ENCODE measurements at places on chromosomes 3 and 15.
A peak's percentile ranks its signal among the peaks of the same experiment; 100 is the strongest.

DNA sequence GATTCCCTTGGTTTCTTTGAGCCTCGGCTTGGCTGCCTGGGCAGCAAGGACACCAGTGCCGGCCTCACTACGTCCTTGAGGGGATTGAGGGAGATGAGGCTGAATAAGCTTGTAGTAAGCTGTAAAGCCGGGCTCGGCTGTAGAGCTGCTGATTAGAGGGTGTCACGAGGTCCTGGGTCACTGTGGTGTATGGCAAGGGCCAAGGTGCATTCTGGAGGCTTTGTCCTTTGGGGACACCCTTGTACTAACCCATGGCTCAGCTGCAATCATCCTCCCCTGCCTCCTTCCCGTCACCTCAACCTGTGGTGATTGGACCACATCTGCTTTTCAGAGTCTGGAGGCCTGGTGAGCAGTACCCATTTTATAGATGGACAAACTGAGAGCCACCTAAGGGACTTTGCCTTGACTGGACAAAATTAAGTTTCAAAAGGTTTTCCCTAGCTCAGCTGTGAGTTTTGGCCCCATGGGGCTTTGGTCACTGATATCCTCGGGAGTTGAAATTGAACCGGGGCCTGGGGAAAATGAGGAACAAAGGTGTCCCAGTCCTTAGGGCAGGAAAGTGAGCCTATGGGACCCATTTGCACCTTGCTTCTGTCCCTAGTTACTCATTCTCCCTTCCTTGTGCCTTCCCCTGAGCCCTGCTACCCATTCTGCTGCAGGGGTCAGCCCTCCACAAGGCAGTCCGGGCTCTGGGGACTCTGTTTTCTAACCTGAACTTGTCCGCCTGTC, 2.4 kb downstream of the SLC6A6 start:
- DNase-seq = no peak

DNA sequence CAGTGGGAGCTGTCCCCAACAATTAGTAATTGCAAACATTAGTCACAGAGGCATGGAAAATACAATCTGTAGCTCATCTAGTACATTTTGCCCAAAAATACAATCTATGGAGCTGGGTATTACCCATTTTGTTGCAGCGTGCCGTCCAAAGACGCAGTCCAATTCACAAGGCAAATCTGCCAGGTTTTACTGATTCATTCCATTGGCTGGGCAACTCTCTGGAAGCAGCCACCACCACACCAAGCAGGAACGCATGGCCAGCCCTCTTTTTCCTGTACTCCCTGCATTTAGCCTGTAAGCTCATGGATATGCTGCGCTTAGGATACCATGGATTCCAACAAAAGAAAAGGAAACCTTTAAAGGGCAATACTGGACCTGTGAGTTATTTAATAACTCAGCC, 60.5 kb upstream of the ARRDC4 start:
- DNase-seq = no peak

- DNase-seq = no peak
Measured at GRCh38 chr3:13087320-13087990, 14.2 kb upstream of the IQSEC1 start.

- no peak for DNase-seq
Measured at GRCh38 chr3:153072856-153073255, 89.2 kb upstream of the RAP2B start.

GRCh38 chr3:36416599-36416998, 36.3 kb downstream of the STAC start:
- peak; percentile 53 for DNase-seq

- DNase-seq = no peak
Measured at GRCh38 chr15:36671017-36671416, 91.6 kb downstream of the CDIN1 start.

- peak; percentile 11 for DNase-seq
Measured at GRCh38 chr3:172915911-172916514, 165.5 kb downstream of the ECT2 start.

DNA sequence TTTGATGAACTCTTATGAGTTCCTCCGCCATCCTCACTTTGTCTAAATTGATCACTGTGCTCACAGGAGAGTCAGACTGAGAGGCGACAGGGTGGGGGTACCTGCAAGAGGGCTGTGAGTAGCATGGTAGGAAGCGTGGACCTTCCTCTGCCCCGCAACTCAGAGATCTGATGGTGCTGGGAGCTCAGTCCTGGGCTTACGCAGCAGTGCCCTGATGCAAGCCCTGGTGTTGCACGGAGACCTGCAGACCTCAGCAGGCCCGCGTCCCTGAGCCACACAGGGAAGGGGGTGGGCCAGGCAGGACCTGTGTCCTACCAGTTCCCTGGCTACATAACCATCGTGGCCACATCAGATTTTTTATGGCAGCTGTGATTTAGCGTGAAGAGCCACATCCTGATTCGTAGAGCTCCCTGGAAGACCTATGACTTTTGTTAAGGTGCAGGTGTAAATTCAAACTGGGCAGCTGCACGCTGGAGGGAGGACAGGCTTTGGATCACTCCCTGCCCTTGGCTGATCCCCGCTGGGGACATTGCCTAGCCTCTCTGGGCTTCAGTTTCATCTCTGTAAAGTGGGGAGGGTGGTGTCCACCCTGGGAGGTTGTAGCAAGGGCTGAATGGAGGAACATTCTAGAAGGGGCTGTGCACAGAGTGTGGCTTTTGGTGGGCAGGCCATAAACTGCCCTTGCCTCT, 176.1 kb downstream of the KLF13 start:
- DNase-seq = no peak

DNA sequence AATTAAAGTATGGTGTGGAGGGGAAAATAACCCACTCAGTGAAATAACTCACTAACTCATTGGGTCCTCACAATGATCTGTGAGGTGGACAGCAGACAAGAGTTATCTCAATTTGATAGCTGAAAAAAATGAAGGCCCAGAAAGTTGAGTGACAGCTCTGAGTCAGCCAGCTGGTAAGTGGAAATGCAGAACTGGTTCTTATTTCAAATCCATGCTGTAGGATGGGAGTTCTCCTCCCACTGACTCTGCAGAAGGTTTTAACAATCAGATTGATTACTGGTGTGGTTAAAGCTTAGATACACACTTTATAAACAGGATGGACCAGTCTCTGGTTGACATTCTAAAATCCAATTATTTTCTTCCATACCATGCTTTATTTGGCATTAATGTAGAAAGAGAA, 87.0 kb upstream of the LMOD3 start:
- peak; percentile 1 for DNase-seq

DNA sequence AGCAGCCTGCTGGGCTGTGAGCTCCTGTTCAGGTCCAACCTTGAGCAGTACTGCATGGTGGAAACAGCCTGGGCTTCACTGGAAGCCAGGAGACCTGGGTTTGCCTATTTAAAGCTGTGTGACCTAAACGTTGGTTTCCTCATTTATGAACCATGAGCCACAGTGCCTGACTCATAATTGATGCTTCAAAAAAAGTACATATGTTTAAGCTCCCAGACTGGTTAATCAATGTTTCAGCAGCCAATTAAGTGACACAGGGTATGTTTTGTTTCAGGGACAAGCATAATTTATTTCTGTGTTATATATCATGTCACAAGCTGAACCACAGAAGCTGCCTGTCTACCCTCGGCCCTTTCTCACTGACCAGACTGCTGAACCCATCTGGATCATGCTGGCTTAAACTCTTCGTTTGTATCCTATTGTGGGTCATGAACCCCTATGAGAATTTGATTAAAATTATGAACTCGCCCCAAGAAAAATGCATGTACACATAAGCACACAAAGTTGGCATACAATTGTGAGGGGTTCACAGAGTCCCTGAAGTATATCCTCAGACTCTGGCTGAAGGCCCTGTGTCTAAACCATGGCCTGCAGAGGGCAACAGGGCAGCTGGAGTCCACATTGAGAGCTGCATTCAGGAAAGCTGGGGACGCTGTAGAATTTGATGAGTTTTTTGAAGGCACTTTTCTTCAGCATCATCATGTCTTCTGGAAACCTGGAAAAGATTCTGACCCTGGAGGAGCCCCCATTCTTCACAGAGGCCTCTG, 23.7 kb downstream of the HDC start:
- DNase-seq = no peak

DNA sequence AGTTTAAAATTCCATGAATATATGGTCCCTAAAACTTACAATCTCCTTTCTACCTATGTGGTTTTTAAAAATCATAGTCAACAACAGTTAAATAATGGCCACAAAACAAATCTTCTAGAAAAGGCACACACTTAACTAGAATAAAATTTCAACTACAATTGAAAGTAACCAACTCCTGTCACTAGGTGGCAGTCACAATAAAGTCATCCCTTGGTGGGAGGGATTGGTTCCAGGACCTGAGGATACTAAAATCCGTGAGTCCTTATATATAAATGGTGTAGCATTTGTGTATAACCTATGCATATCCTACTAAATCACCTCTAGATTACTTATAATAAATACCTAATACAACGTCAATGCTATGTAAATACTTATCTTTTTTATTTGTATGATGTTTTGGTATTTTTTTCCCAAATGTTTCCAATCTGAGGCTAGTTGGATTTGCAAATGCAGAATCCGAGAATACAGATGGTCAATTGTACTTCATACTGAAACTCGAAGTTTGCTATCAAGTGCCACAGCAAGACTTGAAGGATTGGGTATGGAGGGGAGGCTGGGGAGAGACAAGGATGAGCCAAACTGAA, 172.6 kb downstream of the FMN1 start:
- peak; percentile 71 for DNase-seq

GRCh38 chr15:59687836-59688235, 1.3 kb downstream of the BNIP2 start:
- peak; percentile 44 for DNase-seq

- DNase-seq = no peak
Measured at GRCh38 chr3:196141052-196141865, 59.4 kb upstream of the TFRC start.

GRCh38 chr3:10505050-10505790, at the start of gene ATP2B2:
Gene ATP2B2, minus strand, starts transcription at chr3:10505586. Its CDS starts 56,043 bp downstream, at chr3:10449543.
- peak; percentile 42 for DNase-seq

DNA sequence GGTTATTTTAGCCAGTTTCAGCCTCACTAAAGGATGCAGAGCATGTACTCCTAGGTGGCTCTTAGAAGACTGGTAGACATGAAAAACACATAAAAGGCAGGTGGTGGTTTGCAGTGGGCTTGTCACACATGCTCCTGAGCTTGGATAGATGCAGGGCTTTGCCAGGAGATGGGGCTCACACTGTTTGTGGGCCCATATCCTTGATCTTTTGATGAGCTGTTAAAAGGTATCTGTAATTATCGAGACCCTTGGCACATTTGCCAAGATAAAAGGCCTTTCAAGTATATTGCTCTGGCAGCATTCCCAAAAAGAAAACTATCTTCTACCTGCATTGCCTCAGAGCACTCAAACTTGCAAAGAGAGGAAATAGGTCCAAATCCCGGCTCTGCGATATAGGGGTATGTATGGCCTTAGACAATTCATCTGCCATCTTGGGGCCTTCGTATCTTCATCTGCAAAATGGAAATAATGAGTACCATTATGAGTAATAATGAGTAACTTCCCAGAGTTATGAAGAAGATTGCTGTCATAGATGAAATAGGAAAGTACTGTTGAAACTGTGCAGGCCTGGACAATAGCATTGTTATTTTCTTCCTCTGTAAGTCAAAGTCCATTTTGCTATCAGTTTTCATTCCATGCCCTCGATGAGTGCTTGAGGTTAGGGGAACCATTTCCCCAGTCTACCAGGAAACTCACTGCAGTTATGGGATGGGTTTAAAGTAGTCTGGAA, 172.7 kb downstream of the SYNPR start:
- no peak for DNase-seq

- DNase-seq = peak; percentile 66
Measured at GRCh38 chr15:101501703-101502373, 12.3 kb upstream of the PCSK6 start.

DNA sequence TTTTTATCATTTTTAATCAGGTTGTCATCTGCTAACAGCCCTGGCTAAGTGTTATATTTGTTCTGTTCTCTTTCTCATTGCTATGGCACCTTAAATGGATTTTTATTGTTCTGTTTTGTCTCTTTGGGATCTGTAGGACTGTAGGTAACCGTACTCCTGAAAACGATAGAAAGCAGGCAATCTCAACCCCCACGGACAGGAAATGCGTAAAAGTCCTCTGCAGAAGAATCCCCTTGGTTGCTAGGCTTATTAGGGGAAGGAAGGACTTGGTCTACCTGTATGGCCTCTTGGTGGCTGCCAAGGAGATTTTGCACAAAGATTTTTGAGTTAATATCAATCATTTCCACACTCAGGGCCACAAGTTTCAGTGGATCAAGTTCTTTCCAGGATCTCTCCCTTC, 571.9 kb upstream of the ZNF385D start:
- no peak for DNase-seq

GRCh38 chr15:42616107-42616506, 40.7 kb downstream of the STARD9 start:
- no peak for DNase-seq

- no peak for DNase-seq
Measured at GRCh38 chr3:45892161-45892560, 5.8 kb downstream of the CCR9 start.

DNA sequence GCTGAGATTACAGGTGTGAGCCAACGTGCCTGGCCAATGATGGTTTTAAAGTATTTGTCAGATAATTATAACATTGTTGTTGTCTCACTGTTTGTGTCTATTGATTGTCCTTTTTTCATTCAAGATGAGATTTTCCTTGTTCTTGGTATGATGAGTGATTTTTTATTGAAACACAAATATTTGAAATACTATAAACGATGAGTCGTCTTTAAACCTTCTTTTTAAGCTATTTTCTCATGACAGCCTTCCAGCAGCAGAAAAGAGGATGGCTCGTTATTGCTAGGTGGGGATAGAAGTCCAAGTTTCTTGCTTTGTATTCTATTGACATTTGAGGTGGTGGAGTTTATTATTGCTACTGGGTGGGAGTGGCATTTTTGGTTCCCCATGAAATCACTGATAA, 61.7 kb upstream of the MDFIC2 start:
- DNase-seq = no peak

DNA sequence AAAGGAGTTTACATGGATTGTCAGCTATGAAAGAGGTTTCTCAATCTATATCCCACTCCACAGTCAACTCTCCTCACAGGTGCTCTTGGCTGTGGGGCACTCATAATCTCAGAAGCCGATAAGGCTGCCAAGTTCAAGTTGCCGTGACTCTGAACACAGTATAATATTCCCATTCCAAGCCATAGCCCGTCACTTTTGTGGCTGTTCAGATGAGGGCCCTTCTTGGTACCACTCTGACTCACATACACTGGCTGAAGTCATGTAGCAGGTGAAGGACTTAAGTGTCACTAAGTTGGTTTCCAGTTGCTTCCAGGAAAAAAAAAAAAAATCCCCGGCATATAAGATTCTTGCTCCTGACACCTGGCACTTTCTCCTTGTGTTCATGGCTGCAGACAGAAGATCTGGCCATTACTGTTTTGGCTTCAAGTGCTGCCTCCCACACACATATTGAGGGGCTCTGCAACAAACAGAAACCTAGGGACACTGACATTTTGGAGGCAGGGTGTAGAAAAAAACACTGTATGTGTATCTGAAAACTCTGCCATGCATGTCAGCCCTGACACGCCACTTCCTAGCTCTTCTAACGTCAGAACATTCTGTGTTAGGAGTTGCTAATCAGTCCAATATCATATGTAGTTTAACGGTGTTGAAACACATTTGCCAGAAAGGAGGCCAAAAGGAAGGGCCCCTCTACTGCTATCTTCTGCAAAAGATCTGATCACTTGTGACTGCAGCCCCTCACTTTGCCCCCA, 170.2 kb upstream of the ICE2 start:
- DNase-seq = peak; percentile 65

GRCh38 chr3:45272032-45272810, 46.1 kb upstream of the TMEM158 start:
- DNase-seq = no peak
